ENCODE measurements at places on chromosomes 5 and 9.

GRCh38 chr5:157306081-157306480 lies 40.2 kb downstream of the CYFIP2 start:
- peak overlapping the region; percentile 76 for H3K4me3 ChIP-seq
- H3K36me3 ChIP-seq = peaks cover 4% of the 10 kb centered on the region
- peak overlapping the region; percentile 93 for H3K27ac ChIP-seq
- H3K27me3 ChIP-seq = no peaks in the 10 kb centered on the region
- H3K4me1 ChIP-seq = peaks cover 55% of the 10 kb centered on the region

DNA sequence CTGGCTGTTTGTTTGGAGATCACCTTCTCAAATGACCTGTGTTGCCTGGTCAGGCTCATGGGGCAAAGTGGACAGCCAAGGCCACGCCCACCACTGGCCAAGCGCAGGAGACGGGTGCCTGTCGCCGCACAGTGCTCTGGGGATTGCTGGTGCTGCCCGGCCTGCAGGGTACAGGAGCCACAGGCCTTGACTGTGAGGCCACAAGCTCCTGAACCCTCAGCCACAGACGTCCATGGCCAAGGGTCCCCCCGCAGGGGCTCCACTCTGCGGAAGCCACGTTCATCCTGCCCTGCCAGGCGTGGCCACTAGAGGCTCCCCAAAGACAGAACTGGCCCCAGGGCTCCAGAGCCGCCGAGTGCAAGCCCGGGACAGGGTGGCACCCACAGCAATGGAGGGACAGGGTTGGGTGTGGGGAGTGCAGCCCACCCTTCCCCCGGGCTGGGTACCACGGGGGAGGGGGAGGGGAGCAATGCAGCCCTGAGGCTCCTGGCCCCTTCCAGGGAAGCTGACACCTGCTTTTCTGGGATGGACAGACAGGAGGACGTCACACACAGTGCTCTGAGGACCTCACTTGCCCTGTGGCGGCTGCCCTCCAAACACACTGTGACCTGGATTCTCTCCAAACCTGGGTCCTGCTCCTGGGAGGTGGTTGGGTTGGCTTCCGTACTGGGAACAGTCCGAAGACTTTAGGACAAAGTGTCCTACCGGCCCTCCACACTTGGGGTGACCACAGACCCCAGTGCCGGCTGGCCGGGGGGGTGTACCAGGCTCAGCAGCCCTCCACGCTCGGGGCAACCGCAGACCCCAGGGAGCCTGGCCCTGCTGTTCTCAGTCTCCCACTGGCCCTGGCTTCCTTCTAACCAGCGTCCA lies 21.5 kb downstream of the TPPP start:
- no peaks in the 10 kb centered on the region for H3K27me3 ChIP-seq
- H3K27ac ChIP-seq = peak overlapping the region; percentile 97
- DNase-seq = peak; percentile 59
- H3K4me1 ChIP-seq = peaks cover 24% of the 10 kb centered on the region
- H3K4me3 ChIP-seq = peak overlapping the region; percentile 88

DNA sequence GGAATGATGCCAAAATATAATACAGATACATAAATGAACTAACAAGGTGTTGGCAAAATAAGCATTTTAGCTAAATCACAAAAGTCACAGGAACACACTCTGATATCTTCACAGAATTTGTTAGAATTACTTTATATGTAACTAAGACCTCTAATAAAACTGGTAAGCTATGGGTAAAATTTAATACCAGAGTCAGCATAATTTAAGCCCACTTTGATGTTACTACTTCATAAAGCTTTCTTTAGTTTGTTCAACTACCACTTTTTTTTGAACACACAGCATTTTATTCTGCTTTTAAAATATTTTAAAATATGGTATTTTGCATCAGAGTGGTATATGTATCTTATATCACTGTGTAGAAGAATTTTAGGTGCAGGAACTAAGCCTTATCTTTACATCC lies 19.9 kb downstream of the PAIP1 start:
- no peaks in the 10 kb centered on the region for H3K27me3 ChIP-seq
- no peak overlapping the region for H3K4me3 ChIP-seq
- H3K27ac ChIP-seq = no peak overlapping the region
- H3K36me3 ChIP-seq = peaks cover 12% of the 10 kb centered on the region
- DNase-seq = no peak

GRCh38 chr5:16791904-16792597 lies 144.0 kb downstream of the MYO10 start:
- H3K36me3 ChIP-seq = no peaks in the 10 kb centered on the region
- H3K4me1 ChIP-seq = peaks cover 5% of the 10 kb centered on the region
- no peak overlapping the region for H3K27ac ChIP-seq
- no peak for DNase-seq

GRCh38 chr9:92658611-92659010 lies 11.3 kb downstream of the IPPK start:
- H3K36me3 ChIP-seq = peaks cover 2% of the 10 kb centered on the region
- no peak overlapping the region for H3K4me3 ChIP-seq
- DNase-seq = no peak
- H3K4me1 ChIP-seq = peaks cover 15% of the 10 kb centered on the region

- peaks cover 34% of the 10 kb centered on the region for H3K27me3 ChIP-seq
- H3K27ac ChIP-seq = no peak overlapping the region
- H3K4me3 ChIP-seq = no peak overlapping the region
- H3K4me1 ChIP-seq = no peaks in the 10 kb centered on the region
- H3K36me3 ChIP-seq = no peaks in the 10 kb centered on the region
- DNase-seq = no peak
These were observed 19.4 kb upstream of the RECK start for GRCh38 chr9:36017278-36017677.

DNA sequence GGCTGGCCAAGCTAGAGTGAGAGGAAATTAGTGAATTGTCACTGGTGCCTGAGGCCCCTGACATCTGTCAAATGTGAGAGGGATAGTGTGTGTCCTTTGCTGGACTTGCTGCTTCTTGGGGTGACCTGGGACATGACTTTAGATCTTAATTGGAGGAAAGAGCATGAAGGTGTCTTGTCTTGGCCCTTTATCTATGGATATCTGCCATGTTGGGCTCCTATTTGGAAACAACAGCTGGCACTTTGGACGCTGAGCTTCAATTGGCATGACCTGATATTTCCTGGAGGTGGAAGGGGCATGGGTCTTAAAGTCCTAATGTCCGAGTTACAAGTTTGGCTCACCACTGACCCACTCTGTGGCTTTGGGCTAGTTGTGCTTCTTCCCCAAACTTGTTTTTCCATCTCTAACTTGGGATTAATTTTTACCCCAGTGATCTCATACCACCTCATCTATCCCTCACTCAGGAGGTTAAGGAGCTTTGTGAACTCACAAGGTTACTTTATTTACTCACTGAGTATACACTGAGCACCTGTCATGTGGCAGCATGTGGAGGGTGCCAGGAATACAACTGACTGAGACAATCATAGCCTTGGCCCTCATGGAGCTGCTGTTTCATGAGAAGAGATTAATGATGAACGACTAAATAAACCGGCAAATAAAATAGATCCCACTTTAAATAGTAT lies 30.1 kb upstream of the CXCL14 start:
- no peak for DNase-seq
- no peaks in the 10 kb centered on the region for H3K4me1 ChIP-seq

GRCh38 chr5:160674901-160675300 lies 177.1 kb downstream of the ATP10B start:
- no peak for DNase-seq
- H3K27me3 ChIP-seq = peaks cover 34% of the 10 kb centered on the region
- H3K4me3 ChIP-seq = no peak overlapping the region
- no peaks in the 10 kb centered on the region for H3K4me1 ChIP-seq
- H3K36me3 ChIP-seq = no peaks in the 10 kb centered on the region

GRCh38 chr5:26690511-26690910 lies 347.9 kb downstream of the CDH9 start:
- DNase-seq = no peak
- no peaks in the 10 kb centered on the region for H3K36me3 ChIP-seq
- H3K4me3 ChIP-seq = no peak overlapping the region
- H3K27ac ChIP-seq = no peak overlapping the region

- DNase-seq = no peak
- peaks cover 38% of the 10 kb centered on the region for H3K36me3 ChIP-seq
These were observed 8.7 kb downstream of the HNRNPH1 start for GRCh38 chr5:179614745-179615144.

DNA sequence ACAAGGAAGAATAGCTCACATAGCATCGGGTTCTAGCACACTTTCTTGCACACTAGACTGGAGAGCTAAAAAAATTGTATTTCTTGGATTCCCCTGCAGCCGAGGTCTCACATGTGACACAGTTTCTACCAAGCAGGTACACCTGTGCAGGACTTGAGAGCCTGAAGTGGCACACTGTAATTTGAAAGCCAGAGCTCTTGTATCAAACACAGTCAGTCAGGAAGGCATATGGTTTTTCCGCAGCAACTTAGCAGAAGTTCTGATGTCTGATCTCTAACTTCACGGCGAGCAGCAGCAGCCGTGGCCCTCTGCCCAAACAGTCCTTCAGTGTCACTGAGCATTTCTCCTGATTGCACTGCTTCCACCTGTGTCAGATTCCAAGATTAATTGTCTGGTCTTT lies 25.5 kb downstream of the TMEM245 start:
- H3K4me1 ChIP-seq = peaks cover 49% of the 10 kb centered on the region
- H3K27ac ChIP-seq = peak overlapping the region; percentile 95
- H3K27me3 ChIP-seq = no peaks in the 10 kb centered on the region
- H3K36me3 ChIP-seq = peaks cover 17% of the 10 kb centered on the region

GRCh38 chr9:21967169-21967568 lies 27.0 kb downstream of the CDKN2A start:
- peak overlapping the region; percentile 79 for H3K27ac ChIP-seq
- H3K4me3 ChIP-seq = no peak overlapping the region
- peaks cover 20% of the 10 kb centered on the region for H3K4me1 ChIP-seq
- peaks cover 11% of the 10 kb centered on the region for H3K36me3 ChIP-seq

DNA sequence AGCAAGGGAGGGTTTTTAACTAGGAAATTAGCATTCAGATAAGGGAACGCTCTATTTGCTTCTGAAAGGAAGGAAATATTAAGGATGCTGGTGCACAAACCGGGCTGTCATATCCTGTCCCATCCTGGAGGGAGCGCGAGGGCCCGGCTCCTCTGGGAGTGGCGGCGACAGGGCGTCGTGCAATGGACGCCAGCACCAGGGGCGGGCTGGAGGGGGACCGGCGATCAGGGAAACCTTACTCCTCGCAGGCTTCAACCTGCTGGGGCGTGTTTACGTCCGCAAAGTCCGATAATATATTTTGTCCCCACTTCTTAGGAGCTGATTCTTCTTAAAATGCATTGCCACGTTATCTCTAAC lies 197.1 kb upstream of the TBCA start:
- H3K27ac ChIP-seq = no peak overlapping the region
- no peak for DNase-seq
- H3K27me3 ChIP-seq = peaks cover 72% of the 10 kb centered on the region
- peaks cover 6% of the 10 kb centered on the region for H3K36me3 ChIP-seq
- peaks cover 8% of the 10 kb centered on the region for H3K4me1 ChIP-seq
- H3K4me3 ChIP-seq = peak overlapping the region; percentile 79

GRCh38 chr5:154260224-154260927 lies 69.8 kb downstream of the GALNT10 start:
- no peak overlapping the region for H3K4me3 ChIP-seq
- H3K27ac ChIP-seq = peak overlapping the region; percentile 11
- no peak for DNase-seq
- H3K36me3 ChIP-seq = peaks cover 2% of the 10 kb centered on the region
- H3K27me3 ChIP-seq = no peaks in the 10 kb centered on the region

- peak; percentile 5 for DNase-seq
- peaks cover 54% of the 10 kb centered on the region for H3K27me3 ChIP-seq
- peaks cover 2% of the 10 kb centered on the region for H3K36me3 ChIP-seq
- no peak overlapping the region for H3K27ac ChIP-seq
These were observed 90.6 kb downstream of the LMX1B start for GRCh38 chr9:126704157-126704891.

GRCh38 chr5:67120032-67120431 lies 76.6 kb downstream of the CD180 start:
- H3K4me3 ChIP-seq = no peak overlapping the region
- no peaks in the 10 kb centered on the region for H3K4me1 ChIP-seq
- H3K36me3 ChIP-seq = peaks cover 20% of the 10 kb centered on the region
- no peak for DNase-seq

- no peak overlapping the region for H3K27ac ChIP-seq
- H3K4me3 ChIP-seq = no peak overlapping the region
- no peaks in the 10 kb centered on the region for H3K4me1 ChIP-seq
- no peak for DNase-seq
These were observed 376.6 kb downstream of the EFNA5 start for GRCh38 chr5:107294211-107294550.

- DNase-seq = no peak
- H3K27ac ChIP-seq = peak overlapping the region; percentile 93
- H3K4me3 ChIP-seq = no peak overlapping the region
- peaks cover 66% of the 10 kb centered on the region for H3K4me1 ChIP-seq
- no peaks in the 10 kb centered on the region for H3K27me3 ChIP-seq
- H3K36me3 ChIP-seq = no peaks in the 10 kb centered on the region
These were observed 8.2 kb downstream of the GALNT10 start for GRCh38 chr5:154198611-154199230.
